Esophagus squamous epithelium (tissue), 5 donors: ENCODE measurements at places on chromosomes 11 and 22.

GRCh38 chr11:121100943-121101342 lies at the start of gene TECTA:
Gene TECTA, plus strand, starts transcription at chr11:121101243. Its CDS starts 1,423 bp downstream, at chr11:121102666.
- DNase-seq = no peak

DNA sequence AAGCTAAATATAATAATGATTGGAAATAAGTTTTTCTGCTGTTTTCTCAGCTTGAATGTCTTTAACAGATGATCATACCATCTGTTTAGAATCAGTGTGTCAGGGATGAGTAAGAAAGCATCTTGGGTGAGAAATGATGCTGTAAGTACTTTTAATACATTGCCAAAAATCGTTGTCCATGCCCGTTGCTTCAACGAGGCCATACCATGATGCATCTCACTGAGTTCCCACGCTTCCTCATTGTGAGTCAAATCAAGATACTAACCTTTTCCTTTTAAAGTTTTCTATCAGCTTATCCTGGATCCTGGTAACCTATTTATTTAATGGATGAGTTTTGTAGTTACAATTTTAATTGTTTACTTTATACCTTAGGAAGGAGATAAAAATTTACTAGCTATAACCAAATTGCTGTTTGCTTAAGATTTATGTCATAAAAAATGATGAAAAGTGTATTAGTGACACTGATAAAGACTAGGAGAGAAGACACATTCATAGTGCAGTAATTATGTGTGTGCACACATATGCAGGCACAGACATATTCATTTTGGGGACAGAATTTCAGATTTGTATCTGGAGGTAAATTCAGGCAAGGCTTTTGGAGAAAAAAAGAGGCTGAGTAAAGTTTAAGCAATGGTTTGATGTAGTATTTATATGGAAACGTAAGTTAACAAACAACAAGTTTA lies 154.8 kb downstream of the UVRAG start:
- no peak for DNase-seq

GRCh38 chr11:46457659-46458424 lies 66.3 kb upstream of the CHRM4 start:
- no peak for DNase-seq

DNA sequence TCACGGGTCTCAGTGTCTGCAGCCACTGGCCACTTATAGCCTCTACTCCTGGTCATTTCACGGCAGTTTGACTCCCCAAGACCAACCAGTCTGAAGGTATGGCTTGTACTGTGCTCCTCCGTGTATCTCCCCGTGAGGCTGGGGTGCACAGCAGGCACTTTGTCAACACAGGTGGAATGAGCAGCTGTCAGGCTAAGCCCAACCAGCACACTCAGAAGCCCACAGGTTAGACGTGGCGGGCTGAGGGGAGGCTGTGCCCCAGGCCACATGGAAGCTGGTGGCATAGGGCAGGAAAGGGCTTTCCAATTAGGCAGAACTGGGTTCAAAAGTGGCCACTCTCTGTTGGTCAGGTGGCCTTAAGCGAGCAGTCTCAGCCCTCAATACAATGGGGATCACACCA lies 7.0 kb downstream of the TP53I11 start:
- no peak for DNase-seq

DNA sequence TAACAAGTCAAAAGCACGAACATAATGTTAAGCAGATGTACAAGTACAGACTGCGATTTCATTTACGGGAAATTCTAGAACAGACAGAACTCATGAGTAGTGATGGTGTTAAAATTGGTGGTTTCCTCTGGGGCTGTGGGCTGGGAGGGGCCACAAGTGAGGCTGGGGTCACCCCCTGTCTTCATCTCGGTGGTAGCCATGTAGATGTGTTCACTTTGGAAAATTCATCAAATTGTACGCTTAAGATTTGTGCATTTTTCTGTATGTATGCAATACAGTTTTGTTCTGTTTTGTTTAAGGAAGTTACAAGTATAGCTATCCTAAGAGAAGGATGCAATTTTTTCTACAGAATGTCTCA lies 504 bp upstream of the ASCC2 start:
- DNase-seq = no peak

GRCh38 chr22:48635816-48636215 lies 1191.9 kb downstream of the BRD1 start:
- no peak for DNase-seq

GRCh38 chr22:49894322-49895054 lies 23.8 kb downstream of the ALG12 start:
- DNase-seq = no peak

DNA sequence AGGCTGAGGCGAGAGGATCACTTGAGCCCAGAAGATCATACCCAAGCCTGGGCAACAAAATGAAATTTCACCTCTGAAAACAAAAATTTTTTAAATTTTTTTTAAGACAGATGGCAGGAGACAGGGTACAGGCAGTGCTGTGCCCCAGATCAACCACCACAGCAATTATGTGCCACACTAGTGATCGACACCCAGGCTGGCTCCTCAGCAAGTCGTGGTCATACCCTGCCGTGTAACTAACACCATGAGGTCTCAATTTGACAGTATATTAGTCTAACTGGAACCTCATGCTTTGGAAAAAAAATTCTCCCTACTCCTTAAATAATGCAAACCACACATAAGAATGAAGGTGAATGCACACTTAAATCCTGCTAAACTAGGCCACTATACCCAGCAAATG lies 8.3 kb downstream of the SF3A1 start:
- no peak for DNase-seq

GRCh38 chr11:58526721-58527120 lies 18.8 kb upstream of the OR5B21 start:
- DNase-seq = no peak
